AG09309 (cell line): ENCODE measurements at places on chromosomes 4 and X.

GRCh38 chrX:39760930-39761329, 336.8 kb downstream of the BCOR start:
- DNase-seq, result no peak

DNA sequence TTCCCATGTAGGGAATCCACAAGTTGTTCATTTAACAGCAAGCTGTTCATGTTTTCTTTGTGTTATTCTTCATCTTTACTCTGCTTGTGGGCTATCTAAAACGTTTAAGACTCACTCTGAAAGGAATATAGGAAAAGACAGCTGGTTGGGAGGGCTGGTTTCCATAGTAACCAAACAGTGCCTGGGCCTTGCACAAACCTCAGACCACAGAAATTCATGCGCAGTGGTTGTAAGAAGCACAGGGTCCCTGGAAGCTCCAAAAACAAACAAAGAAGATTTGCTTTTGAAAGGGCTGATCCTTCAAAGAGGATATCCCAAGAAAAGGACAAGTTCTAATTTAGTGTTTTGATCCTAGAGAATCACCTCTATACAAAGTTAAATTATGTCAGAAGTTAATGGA, 7.8 kb downstream of the SERTM2 start:
- no peak for DNase-seq

DNA sequence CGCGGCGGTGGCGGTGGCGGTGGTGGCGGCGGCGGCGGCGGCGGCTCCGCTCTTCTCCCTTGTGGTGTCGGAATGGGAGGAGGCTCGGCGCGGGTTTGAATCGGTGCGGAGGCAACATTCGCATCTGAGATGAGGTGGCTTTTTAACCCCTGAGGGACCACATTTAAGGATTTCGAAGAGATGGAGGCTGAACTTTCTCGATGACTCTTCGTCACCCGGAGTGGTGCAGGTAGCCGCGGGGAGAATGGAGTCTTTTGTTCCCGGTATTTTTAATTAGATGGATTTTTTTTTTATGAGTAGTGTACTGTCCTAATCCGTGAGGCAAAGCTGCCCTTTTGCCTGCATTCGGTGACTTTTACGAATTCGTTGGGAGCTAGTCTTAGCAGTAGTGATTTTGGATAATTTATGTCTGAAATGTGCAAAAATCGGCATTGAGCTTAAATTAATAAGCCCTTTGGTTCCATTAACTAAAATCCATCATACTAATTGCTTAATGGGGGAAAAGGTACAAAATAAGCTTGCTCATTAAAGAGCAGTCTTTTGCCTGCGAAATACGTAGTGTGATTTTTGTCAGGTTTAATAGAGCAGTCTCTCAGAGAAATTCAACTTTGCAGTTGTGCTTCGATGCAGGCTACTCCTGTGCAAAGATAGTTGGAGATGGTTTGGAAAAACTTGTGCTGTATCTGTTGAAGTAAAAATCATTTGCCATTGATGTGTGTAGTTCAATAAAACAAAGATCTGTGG, 206.2 kb downstream of the TENM3 start:
- no peak for DNase-seq

DNA sequence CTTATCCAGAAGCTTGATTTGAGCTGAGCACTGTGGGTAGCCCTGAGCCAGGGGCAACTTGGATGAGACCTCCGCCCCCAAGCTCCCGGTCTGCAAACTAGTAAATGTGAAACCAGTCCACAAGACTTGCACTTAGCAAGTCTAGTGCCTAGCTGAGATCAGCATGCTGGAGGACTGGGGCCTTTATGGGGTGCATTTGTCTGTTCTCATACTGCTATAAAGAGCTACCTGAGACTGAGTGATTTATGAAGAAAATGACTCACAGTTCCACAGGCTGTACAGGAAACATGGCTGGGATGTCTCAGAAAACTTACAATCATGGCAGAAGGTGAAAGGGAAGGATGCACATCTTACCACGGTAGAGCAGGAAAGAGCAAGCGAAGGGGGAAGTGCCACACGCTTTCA, 42.1 kb upstream of the HOPX start:
- DNase-seq, result no peak
